Activated CD4-positive, CD25-positive, alpha-beta regulatory T cell treated with anti-CD3 and anti-CD28 coated beads, Interleukin-2, amount 50 U/mL, for 72 hours (primary cell): ENCODE measurements at places on chromosomes 12 and 14.

DNA sequence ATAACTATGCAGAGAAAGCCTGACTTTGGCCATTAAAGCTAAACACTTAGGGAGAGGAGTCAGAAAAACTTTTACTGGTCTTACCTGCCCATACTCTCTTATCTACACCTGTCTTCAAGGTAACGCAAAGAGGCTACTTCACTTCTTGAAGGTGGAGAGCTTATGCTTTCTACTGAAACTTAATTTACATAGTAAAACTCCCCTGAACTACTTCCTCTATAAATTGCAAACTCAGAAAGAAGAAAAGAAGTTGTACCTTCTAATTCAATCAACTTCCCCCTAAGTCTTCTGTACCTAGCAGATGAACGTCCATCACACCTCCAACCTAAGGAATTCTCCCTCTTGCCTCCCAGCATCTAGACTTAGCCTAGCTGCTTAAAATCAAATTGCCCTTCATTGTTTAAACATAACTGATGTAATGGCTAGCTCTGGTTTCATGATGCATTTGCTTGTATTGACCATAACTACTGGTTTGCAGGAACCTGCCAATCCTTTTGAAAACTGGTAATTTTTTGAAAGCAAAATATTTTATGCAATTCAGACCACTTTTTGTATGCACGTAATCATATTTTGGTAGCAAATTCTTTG is 87.7 kb downstream of the STON2 start:
- no peak for DNase-seq

DNA sequence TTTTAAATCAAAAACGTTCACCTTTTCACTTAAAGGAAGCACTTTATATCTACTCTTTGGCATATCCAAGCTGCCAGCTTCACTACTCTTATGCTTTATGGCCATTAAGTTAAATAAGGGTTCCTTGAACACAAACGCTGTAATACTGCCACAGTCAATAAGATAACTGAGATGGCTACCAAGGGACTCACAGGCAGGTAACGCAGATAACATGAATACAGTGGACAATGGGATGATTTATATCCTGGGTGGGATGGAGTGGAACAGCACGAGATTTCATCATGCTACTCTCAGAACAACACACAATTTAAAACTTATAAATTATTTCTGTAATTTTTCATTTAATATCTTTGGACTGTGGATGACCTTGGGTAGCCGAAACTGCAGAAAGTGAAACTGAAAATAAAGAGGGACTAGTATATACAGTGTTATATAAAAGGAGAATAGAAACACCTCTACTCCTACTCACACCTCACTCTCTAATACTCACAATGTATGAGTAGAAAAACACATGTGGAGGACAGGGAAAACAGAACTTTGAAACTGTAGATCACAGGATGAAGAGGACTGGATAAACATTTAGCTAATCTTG is 367.3 kb downstream of the C12orf50 start:
- DNase-seq, result no peak

- DNase-seq, result no peak
Measured at GRCh38 chr12:92554158-92555073, 148.4 kb upstream of the PLEKHG7 start.

GRCh38 chr12:107843351-107844311 is 69.1 kb downstream of the ASCL4 start:
- DNase-seq, result no peak
